Glomerular endothelial cell (primary cell): ENCODE measurements at places on chromosomes 3 and 15. TPM values are rescaled to one million over a fixed set of nuclear protein-coding genes. Genes with fewer than 3 reads are reported as not detected.
A peak's percentile ranks its signal among the peaks of the same experiment; 100 is the strongest.

GRCh38 chr3:189626286-189626685 is 4.9 kb upstream of the TP63 start:
- no peak for DNase-seq

GRCh38 chr3:193560870-193561269 is 6.2 kb upstream of the ATP13A4 start:
- no peak for DNase-seq

Gene GABRA5
- total RNA-seq = not detected in 2 replicates

DNA sequence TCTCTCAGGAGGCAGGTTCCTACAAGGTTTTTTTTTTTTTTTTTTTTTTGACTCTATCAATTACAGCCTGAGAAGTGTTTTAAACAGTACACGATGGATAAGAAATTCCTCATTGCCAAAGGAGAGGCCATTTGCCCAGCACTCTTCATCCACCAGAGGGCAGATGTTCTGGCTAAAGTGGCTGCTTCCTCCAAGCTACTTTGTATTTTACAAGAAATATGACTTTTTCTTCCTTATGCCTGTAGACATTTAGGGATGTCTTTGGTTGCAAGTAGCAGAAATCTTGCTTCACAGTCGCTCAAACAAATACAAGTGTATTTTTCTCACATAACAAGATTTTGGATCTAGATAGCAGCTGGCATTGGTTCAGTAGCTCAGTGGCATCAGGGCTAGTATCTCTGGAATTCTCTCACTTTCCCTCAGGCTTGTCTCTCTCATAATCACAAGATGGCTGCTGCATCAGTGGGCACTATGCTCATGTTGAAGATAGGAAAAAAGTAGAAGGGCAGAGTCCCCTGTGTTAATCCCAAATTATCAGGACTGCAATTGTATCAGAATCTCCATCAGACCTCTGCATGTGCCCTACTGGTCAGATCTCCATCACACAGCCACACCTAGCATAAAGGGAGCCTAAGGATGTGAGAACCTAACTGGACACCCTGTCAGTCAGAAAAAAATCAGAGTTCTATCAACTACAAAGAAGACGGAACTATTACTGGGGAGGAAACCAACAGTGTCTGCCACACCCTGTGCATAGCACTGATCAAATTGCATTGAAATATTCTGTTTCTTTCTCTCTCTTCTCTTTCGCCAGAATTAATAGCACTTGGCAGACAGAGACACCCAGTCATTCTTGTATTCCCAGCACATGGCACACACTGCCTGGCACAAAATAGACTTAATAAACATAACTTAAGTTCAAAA is 138.9 kb upstream of the COL8A1 start:
- DNase-seq = peak; percentile 39

DNA sequence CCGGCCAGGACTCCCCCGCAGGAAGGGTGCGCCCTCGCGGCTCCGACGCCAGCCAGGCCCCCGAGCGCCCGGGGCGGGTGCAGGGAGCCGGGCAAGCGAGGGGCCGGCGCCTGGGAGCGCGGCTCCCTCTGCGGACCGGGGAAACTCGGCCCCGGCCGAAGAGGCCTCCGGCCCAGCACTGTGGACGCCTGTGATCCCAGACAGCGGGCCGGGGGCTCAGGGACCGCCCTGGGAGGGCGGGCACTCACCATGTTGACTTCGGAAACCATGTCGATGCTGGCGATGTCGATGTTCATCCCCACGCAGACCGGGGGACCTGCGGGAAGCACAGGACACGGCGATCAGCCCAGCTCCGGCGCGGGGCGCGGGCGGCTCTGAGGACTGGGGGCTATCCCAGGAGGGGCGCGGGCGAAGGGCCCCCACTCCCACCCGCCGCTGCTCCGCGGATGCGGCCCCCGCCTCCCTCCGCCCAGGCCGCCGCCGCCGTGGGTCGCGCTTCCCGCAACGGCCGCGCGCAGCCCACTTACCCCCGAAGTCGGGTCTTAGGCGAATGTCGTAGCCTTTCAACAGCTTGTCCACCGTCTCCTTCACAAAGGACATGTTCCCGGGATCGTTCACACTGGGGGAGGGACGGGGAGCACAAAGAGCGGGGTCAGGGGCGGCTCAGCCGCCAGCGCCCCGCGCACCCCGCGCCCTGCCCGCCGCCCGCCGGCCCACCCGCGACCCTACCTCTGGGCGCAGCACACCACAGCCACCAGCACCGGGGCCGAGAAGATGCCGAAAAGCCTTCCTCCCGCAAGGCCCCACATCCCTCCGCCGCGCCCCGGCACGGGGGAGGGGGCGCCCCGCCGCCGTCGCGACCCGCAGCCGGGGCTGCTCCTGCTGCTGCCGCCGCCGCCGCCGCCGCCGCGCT is at the start of gene GABRB3:
Gene GABRB3, minus strand, starts transcription at position 913 of the 913 bp plus-strand sequence.
- no peak for DNase-seq

DNA sequence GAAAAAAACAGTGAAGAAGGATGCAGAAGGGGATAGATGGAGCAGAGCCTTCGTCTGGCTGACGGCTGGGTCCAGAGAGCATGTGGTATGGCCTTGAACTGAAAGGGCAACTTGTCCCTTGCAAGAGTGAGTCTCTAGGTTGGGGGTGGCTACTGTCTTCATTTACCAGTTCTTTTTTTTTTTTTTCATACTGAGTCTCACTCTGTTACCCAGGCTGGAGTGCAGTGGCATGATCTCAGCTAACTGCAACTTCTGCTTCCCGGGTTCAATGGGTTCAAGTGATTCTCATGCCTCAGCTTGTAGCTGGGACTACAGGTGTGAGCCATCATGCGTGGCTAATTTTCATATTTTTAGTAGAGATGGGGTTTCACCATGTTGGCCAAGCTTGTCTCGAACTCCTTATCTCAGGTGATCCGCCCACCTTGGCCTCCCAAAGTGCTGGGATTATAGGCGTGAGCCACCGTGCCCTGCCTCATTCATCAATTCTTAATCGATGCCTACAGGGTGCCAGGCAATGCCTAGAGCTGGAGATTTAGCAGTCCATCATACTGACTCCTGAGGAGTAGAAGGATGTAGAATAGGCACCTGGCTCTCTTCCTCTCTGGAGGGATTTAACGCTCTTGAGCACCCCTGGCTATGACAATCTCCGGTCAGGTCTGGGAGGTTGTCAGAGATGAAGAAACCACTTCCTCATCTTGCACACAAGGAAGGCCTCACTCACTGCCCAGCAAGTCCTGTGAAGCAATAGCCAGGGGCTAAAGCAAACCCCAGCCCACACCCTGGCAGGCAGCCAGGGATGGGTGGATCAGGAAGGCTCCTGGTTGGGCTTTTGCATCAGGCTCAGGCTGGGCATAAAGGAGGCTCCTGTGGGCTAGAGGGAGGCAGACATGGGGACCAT is at the start of gene CAMP:
Gene CAMP, plus strand, starts transcription at position 880 of the 898 bp plus-strand sequence. Its CDS starts 17 bp downstream, at position 897.
- DNase-seq = no peak

Gene RNU5B-1
- not detected in 2 replicates for total RNA-seq

DNA sequence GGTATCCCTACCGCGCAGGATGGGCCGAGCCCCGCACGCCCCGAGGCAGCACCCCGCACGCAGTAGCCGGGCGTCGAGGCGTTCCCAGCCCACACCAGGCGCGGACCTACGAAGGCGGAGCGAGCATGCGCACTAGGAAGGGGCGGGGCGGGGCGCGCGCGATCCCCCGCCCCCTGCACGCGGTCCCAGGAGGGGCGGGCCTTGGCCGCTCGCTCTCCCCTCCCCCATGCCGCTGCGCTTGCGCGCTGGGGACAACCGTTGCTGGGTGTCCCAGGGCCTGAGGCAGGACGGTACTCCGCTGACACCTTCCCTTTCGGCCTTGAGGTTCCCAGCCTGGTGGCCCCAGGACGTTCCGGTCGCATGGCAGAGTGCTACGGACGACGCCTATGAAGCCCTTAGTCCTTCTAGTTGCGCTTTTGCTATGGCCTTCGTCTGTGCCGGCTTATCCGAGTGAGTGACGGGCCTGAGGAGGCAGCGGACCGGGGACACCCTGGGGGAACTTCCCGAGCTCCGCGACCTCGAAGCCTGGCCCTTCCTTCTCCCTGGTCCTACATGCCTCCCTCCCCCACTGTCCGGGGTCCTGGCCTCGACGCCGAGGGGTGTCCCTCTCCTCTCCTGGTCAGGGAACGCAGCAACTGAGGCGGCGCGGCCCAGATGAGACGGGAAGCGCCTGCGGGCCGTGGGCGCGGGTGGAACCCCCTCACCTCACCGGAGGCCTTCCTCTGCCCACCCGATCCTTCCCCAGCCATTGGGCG is at the start of gene SPESP1:
Gene SPESP1, plus strand, starts transcription at position 258 of the 755 bp plus-strand sequence. Its CDS starts 129 bp downstream, at position 387.
- no peak for DNase-seq
